Activated naive CD4-positive, alpha-beta T cell (primary cell): ENCODE measurements at places on chromosomes 3 and 15.

DNA sequence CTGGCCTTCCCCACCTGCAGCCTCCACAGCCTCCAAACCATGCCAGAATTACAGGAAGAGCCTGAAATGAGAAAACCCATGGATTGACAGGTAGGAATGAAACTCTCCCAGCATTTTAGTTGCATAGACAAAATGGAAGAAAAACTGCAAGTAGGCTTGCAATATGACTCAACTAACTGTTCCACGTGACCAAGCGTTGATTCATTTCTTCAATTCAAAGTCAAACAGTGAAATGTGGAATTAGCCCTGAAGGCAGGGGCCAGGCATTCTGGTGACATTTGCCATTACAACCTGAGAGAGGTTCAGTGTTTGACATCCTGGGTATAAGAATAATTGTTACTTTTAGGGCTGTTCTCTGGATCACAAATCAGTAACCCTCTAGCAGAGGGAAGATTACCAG lies 676.5 kb upstream of the CFAP20DC start:
- DNase-seq: no peak

GRCh38 chr3:112000367-112000771 lies 1.6 kb downstream of the TAGLN3 start:
- DNase-seq: no peak

- DNase-seq: no peak
Observed at GRCh38 chr3:55779543-55779942, 292.4 kb upstream of the WNT5A start.

- DNase-seq: no peak
Observed at GRCh38 chr15:84839714-84840113, 22.6 kb downstream of the ALPK3 start.

DNA sequence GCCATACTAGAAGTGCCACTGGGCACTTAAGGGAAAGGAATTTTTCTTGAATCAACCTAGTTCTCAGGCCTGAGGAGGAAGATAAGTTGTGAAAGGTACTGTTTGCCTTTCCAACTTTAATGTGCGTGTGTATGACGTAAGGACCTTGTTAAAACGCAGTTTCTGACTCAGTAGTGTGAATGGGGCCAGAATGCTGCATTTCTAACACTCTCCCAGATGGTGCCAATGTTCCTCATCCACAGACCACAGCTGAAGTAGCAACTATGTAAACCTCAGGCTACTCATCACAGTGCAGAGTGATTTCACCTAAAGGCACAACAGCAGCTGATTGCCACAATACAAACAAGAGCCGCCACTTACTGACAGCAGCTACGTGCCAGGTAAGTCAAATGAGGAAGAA lies 103.6 kb downstream of the OTOL1 start:
- no peak for DNase-seq

DNA sequence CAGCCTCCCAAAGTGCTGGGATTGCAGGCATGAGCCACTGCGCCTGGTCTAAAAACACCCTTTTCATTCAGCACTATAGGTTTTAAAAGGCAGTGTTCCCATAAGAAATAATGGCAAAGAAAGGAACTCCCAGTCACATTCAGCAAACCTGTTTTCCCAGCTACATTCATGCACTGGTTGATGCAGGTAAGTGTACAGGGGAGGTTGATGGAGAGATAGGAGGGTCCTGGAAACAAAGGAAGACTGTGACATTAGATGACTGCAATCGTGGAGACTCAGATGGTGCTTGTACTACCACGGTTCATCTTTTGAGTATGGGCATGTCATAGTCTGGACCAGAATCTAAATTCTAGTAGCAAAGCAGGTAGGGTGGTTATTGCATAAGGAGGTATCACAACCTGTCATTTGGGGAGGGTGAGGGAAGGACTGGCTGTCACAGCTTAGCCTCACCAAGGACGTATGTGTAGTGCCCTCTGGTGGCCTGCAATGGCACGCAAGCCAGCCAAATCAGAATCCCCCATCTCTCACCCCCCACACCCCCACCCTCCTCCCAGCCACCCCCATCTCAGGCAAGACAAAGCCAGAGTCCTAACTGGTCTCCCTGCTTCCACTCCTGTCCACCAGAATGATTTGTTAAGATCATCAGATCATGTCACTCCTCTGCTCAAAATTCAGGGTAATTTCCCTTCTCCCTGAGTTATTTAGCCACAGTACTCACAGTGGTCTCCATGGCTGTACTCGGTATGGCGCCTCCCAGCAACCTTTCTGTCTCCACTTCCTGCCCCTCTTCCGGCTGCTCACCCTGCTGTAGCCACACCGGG lies 28.8 kb upstream of the UBL7 start:
- DNase-seq: peak; percentile 47

DNA sequence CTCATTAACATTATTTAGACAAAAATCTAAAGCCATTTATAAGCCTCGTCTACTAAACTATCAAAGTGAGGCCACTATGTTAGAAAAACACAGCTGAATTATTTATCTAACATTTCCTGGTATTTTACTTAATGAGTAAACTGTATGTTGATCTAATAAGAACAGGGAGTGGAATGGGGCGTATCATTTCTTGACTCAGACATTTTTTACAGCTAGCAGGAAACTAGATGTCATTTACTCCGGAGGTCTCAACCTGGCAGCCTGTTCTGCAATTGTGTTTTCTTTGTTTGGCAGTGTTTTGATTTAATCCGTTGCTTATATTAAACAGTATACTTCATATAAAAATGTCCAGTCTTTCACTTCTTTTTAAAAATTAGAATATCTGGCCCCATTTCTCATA lies 79.1 kb upstream of the ABI3BP start:
- DNase-seq: no peak

DNA sequence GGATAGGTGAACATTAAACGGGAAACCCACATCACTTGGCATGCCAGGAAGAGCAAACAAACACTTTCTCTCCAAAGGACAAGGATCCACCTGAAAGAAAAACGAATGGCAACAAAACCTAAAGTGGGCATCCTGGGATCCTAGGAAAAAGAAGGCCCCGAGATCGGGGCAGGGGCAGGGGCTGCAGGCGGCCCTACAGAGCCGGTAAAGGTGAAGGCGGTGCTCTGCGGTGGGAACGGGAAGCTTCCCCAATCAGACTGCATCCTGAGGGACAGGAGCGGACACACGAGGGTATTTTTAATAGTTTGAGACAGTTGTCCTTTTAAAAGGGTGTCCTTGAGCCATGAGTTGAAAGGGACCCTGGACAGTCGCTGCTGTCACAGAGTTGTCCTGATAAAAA lies 24.9 kb upstream of the GABRA5 start:
- no peak for DNase-seq

DNA sequence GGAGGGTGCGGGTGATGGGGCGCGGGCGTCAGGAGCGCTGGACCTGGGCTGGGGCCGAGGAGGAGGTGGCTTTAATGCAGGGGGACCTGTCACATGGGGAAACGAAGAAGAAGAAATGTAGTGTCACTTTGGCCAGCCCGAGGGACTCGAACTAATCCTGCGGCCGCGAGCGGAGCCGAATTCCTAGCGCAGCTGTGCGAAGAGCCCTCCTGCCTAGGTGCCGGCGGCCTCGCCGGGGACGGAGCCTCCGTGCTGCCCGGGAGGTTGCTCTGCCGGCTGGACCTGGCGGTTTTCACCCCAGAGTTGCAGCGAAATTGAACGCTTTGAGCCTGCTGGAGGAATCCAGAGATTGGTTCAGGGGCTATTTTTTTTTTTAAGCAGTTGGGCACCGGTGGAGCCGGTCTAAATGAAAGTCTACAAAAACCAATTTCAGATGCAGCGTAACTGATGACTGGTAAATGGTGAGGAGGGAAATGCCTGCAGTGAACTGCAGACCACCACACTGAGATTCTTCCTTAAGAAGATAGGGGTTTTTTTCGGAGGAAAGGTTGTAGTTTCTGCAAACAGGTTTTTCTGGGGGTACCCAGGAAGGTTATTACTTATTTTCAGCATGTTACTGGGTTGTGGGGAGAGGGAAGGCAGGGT lies 662 bp downstream of the TMEM108 start:
- DNase-seq: no peak

DNA sequence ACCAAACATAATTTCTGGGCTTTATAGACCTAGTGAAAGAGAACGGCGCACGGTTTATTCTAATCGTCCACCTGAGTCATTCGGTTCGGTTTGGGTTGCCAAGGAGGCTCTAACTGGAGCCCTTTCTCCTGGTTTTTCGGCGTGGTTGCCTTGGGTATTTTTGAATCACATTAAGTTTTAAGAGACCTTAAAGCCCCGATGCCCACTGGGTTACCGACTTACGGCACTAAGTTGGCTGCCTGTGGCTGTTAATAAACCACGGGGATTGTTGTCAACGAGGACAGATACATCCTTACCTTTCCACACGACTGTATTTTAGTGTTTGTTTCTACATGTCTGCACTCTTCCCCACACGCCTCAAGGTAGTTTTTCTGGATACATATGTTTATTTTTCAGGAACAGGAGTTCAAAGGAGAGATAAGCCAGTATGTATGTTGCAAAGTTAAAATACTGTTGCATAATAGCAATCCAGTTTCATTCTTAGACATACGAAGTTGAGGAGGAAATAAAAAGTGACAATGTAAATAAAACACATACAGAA lies 1.2 kb upstream of the ANP32A start:
- DNase-seq: no peak

DNA sequence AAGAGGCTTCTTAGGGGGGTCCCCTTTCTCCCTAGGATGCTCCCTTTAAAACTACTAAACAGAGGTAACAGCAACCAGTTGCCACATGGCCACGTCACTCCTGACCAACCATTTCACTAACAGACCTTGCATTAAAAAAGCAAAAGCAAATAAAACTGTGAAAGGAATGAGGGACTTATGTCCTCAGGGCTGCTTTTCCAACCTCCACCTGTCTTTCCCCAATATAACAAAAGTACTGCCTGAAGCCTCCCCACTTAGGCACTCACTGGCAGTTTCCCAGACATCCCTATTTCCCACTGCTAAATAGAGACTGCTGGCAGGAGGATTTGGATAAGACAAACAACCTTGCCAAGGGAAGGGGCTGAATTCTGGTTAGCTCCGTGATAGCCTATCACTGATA lies 130.3 kb downstream of the ATP8B4 start:
- no peak for DNase-seq

- no peak for DNase-seq
Observed at GRCh38 chr3:42308651-42309050, 42.7 kb upstream of the CCK start.

GRCh38 chr3:138199851-138200250 lies 12.8 kb downstream of the ARMC8 start:
- no peak for DNase-seq

GRCh38 chr3:81692766-81693165 lies 68.7 kb downstream of the GBE1 start:
- no peak for DNase-seq
